ENCODE measurements at places on chromosomes 7 and 10.

DNA sequence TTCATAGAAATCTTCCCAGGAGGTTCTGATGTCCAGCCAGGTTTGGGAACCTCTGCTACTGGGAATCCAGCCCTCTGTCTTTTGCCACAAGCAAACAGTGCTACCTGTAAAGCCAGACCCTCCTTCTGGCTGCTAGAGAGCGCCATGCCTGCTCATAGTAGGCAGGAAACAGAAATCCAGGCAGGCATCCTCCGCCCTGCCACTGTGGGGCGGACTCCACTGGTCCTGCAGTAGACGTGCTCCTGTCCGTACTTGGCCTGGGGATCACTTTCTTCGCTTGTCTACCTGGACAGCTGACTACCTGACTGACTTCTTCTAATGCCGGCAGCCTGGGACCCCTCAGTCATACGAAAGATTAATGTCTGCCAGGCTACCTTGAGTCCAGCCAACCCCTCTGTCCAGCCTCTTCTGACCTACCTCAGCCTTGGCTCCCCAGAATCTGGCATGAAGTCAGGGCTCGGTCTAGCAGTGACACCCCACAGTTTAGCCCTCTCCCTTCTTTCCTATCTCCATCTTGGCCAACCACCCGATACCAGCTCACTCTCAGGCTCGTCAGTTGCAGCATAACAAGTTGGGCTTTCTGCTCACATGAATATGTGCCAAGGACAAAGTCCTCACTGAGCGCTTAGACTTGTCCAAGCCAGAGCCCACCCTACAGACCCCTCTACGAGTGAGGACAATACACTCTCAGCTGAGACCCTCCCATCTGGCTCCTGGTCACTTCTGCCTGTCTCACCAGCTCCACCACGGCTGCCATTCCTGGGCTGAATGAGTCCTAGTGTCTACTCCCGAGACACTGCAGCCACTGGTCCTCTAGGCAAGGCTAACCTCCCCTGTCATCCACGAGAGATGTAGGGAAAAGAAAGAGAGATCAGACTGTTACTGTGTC, 43.9 kb upstream of the OPALIN start:
- no peak for DNase-seq

DNA sequence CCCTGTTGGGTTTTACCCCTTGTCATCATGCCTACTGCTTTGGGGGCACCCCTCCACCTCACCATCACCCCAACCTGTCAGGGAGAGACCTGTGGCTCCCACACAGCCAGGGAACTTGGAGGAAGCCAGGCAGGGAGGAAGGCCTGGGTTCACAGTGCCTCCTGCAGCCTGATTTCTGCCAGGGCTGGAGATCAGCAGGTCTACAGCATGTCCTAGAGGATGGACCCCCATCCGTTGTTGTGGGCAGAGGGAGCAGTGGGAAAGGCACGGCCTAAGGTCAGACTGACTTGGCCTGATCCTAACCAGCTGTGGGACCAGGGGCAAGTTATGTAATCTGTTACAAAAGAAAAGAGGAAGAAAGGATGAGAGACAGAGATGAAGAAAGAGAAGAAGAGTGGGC, 28.2 kb downstream of the ZCCHC24 start:
- DNase-seq = no peak

DNA sequence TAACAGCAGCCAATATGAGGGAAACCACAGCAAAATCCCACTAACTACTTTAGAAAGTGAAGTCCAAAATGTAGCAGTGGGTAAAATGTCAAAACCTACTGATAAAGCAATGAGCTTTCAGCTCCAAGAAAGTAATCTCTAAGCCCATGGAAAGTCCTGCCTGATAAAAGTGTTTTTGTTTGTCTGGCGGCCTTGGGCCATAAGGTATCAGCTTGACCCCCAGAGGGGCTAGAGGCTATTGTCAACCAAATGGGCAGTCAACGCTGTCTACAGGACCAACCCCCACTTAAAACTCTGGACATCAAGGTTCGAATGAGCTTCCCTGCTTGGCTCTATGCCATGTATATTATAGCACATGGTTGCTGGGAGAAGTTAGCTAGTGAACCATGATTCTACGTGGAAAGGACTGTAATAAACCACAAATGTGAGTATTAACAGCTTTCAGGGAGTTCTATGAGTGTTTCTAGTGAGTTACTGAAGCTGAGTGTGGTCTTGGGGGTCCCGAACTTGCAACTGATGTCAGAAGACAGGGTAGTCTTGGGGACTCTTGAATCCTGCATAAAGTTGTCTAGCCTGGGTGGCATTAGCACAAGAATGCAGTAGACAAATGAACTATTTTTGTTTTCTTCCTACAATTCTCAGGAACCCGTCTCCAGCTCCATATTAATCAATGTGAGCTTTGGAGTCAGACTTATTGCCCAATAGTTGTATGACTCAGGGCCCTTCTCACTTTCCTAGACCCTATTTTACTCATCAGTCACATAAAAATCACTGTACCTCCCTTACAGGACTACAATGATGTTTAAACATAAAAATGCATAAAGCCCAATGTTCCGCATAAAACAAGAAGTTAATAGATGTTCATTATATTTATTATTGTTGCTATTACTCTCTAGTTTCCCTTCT, 164.9 kb downstream of the DGKI start:
- DNase-seq = no peak

DNA sequence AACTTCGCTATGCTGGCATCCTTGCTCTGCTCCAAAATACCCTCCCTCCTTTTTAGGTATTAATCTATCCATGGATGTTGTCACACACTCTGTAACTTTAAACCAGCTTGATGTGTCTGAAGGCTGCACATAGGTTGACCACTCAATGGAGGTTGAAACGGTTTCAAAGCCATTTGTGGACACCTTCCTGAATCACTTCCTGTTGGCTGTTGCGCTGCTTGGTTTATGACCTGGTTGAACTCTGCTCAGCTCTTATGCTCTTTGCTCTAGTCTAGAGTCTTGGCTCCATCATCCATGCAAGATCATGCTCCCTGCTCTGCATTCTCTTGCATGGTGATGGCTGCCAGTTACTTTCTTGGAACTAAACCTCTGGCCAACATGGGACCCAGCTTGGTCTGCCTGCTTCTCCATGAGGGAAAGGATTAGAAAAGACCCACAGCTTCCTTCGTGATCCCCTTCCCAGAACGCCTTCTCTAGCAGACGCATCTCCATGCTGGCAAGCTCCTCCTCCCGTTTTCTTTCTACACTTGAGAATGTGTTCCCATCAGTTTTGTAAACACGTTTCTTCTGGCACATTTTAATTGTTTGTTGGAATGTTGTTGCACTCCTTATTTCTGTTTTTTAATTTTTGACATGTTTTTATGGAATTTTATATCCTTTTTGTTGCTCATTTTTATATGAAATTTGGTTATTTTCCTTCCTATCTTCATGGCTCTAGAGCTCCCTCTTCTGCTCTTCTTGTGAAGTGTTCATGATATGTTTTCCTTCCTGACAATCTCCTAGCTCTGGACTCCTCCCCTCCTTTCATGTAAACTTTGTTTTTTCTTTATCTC, 149.8 kb downstream of the XPNPEP1 start:
- no peak for DNase-seq

- DNase-seq = no peak
Measured at GRCh38 chr7:49778731-49779270, 5.4 kb downstream of the VWC2 start.

DNA sequence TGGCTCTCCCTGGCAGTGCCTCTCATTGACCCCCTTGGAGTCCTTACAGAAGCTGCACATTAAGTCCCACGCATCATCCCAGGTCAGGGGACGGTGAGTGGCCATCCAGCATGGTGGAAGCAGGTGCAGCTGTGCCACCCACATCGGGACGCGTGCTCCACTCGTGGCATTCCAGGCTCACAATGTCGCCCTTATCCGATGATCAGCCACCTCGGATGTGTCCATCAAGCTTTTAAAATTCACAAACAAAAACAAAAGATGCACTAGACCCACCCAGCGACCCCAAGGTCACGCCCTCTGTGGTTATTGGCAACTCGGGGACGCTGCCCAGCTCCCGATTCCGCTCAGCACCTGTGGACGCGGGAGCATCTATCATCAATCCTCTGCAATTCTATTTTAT, 530.9 kb downstream of the PTPRN2 start:
- no peak for DNase-seq

DNA sequence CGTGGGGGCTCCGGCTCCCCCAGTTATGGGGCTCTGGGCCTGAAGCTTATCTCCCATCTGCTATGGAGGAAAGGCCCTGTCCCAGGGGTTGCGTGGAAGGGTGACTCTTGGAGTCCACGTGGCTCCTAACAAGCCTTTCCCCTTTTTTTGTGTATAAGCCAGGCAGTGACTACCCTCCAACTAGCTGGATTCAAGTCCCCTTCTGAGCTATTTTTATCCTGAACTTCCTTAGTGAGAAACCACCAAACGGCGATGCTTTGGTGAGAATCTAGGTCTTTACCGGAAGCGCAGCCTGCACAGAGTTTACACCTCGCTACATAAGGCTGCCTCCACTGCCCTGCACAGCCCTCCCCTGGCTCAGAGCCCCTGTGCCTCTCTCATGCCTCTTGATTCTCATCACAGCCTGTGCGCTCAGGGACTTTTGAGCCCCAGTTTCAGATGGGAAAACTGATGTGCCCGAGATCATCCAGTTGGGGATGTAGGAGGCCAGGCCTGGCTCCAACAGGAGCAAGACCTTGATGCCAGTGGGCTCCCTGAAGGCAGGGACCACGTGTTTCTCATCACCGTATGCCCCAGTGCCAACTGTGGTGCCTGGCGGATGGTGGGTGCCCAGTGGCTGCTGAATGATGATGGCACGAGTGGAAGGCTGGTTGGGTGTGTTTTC, 102.3 kb upstream of the PPIF start:
- DNase-seq = no peak

GRCh38 chr7:100971111-100972001, 2.0 kb downstream of the MUC12 start:
- DNase-seq = no peak

DNA sequence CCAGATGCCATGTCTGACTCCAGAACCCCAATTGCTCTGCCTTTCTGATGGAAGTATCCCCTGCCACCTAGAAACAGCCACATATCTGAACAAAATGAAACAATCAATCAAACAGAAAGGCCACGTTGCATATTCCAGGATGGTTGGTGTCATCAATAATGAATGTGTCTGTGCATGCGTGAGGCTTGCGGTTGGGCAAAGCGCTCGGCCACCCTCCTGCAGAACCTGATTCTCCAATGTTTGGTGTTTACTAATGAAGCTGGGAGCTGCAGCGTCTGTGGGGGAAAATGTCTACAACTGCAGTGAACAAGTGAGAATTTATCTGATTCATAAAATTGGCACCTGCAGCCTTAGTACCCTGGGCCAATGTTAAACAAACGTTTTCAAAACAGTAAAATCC, 121.2 kb upstream of the ADARB2 start:
- no peak for DNase-seq

DNA sequence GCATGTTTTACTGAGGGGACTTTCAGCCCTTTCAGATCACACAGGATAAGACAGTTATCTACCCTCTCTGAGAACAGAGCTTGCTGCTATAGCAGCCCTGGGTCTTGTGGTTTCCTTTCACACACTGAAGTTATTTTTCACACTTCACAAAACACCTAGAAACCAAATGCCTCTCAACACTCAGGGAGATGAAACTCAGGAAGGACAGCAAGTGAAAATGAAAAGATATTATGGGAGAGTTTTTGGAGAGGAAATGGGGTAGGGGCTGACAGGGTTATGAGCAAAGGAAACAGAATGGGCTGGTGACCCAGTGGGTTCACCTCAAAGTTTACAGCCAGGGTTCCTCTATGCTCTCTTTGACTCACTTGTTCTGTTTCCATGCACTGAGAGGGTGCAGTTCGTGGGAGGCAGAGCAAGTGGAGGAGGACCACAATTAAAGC, 17.0 kb upstream of the GIMAP2 start:
- peak; percentile 44 for DNase-seq

- DNase-seq = no peak
Measured at GRCh38 chr10:102779680-102780526, 36.2 kb downstream of the WBP1L start.
